ENCODE measurements at places on chromosomes 1 and 21.
A peak's percentile ranks its signal among the peaks of the same experiment; 100 is the strongest.

GRCh38 chr1:229853751-229854150, 213.3 kb upstream of the GALNT2 start:
- no peak for DNase-seq

DNA sequence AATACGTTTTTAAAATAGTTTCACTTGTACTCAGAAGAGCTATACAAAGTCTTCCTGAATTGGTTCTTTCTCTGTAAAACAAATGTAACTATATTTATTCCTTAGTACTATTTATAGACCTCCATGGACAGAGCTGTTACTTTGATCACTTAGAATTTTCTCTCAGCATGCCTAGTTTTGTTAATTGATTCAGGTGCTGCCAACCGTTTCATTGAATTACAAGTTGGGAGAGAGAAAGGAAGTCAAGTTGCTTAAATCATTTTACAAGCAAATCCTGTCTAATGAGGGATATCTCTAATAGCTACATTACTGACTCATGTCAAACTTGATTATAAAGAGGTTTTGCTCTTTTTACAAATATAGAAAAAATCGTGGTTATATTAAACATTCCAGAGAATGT, 241.0 kb downstream of the FMN2 start:
- DNase-seq: no peak

GRCh38 chr1:202599669-202600431, 110.4 kb downstream of the SYT2 start:
- DNase-seq: peak; percentile 31

- peak; percentile 91 for DNase-seq
These were observed 746 bp upstream of the LAMC1 start for GRCh38 chr1:183022202-183023145.

- no peak for DNase-seq
These were observed 601.5 kb upstream of the ZP4 start for GRCh38 chr1:238492271-238492670.

GRCh38 chr1:22976461-22977243, 4.0 kb upstream of the LACTBL1 start:
- no peak for DNase-seq

GRCh38 chr1:12654657-12655056, 10.8 kb downstream of the AADACL4 start:
- no peak for DNase-seq

GRCh38 chr21:44497703-44498126, 42.3 kb downstream of the KRTAP10-1 start:
- no peak for DNase-seq

- no peak for DNase-seq
These were observed at the start of gene KCNK2 for GRCh38 chr1:215082532-215083382. Gene KCNK2 (plus strand): TSS chr1:215082737. CDS start chr1:215083386, 649 bp downstream.

DNA sequence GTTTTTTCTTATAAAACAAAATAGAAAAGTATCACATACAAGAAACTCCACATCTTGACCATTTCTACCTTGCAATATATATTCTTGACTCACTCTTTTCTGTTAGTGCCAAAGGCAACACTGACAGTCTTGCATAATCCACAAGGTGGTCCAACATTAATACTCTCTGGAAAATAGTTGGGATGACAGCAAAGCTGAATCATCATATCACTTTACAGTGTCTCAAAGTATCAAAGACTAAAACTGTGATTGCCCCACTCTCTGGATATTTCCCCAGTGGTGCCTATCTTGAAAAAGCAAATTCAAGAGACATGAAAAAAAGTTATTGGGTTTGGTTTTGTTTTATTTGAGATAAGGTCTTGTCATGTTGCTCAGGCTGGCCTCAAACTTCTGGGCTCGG, 14.6 kb upstream of the TGFBR3 start:
- no peak for DNase-seq

DNA sequence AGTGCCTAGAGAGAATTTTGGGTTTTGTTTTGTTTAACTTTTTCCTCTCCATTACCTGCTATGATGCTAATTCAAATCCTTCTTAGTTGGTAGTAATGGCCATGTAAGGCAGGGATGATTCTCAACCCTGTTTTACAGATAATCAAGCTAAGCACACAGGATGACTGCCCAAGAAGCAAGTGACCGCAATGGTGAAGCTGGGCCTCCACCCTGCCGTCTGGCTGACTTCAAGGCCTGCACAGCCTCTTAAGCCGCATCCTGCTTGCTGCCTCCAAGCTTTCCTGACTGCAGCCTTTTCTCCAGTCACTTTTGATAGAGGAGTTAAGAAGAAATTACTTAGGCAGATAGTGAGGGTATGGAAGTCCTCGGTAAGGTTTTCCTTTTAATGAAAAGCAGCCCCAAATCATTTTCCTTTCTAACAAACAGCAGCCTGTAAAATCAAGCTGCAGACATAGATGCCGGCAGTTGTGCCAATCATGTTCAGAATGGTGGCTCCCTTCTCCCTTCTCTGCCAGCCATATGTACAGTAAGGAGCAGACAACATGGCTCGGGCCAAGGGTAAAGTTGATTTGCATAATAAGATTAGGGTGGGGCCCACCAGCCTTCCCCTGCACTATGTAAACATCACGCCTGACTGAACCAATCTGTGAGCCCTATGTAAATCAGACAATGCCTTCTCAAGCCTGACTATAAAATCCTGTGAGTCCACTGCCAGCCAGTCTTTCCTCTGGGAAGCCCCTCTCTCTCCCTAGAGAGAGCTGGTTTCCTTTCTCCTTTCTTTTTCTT, 8.8 kb upstream of the CTBS start:
- no peak for DNase-seq

All from LNCaP clone FGC (cell line).